Neuronal stem cell (in vitro differentiated cells): ENCODE measurements at places on chromosomes 7 and 10.

- DNase-seq, result no peak
Measured at GRCh38 chr10:48990226-48990625, 50.6 kb upstream of the LRRC18 start.

- DNase-seq, result no peak
Measured at GRCh38 chr7:29480934-29481651, 82.5 kb upstream of the PRR15 start.

GRCh38 chr10:36171556-36171952, 529.5 kb upstream of the FZD8 start:
- DNase-seq, result no peak

- no peak for DNase-seq
Measured at GRCh38 chr10:102691285-102692066, 22.7 kb downstream of the ARL3 start.

- no peak for DNase-seq
Measured at GRCh38 chr7:82578430-82578829, 134.9 kb upstream of the CACNA2D1 start.
